HT1080 (cell line): ENCODE measurements at places on chromosomes 3 and 15. TPM values are rescaled to one million over a fixed set of nuclear protein-coding genes. Genes with fewer than 3 reads are reported as not detected.

DNA sequence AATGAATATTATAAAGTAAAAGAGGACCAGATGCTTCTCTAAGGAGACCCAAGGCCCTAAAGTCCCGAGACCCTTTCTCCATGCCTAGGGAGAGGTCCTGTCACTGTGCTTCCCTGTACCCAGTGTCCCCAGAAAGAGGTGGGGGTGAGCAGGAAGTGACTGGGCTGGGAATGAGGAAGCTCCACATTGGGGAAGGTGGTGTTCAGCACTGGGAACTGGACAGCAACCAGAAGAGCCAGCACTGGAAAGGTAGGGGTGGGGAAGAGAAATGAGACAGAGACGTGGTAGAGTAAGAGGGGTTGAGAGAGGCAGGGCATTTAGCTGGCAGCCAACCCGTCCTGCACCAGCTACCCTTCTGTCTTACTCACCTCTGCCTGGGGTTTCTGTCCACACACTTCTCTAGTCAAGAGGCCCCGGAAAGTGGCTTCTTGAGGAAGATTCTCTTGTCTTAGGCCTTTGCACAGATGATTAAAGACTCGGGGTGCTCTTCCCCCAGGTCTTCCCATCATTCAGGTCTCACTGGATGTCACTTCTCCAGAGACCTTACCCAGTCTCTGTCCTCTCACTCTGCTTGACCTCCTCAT is 12.2 kb downstream of the RRP9 start:
- peak; percentile 12 for DNase-seq

- no peak for DNase-seq
Observed at GRCh38 chr15:39367596-39367995, 213.3 kb upstream of the THBS1 start.

DNA sequence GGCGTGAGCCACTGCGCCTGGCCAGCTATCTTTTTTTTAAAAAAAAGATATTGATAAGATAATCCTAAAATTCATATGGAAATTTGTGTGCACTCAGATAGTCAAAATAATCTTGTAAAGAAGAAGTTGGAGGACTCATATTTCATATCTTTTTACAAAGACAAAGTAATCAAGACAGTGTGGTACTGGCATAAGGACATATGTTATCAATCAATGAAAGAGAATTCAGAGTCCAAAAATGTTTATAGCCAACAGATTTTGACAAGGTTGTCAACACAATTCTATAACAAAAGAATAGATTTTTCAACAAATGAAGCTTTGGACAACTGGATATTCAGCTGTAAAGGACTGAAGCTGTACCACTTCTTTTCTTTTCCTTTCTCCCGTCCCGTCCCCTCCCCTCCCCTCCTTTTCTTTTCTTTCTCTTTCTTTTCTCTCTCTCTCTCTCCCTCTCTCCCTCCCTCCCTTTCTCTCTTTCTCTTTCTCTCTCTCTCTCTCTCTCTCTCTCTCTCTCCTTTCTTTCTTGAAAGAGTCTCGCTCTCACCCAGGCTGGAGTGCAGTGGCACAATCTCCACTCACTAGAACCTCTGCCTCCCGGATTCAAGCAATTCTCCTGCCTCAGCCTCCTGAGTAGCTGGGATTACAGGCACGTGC is 126.8 kb downstream of the GSK3B start:
- no peak for DNase-seq

GRCh38 chr15:97517737-97518136 is 442.8 kb upstream of the ARRDC4 start:
- no peak for DNase-seq

- no peak for DNase-seq
Observed at GRCh38 chr3:137764001-137764433, at the start of gene SOX14. Gene SOX14, plus strand, starts transcription at chr3:137764315. Its CDS starts 470 bp downstream, at chr3:137764785.

GRCh38 chr3:125022206-125022605 is 33.6 kb downstream of the HEG1 start:
- no peak for DNase-seq

DNA sequence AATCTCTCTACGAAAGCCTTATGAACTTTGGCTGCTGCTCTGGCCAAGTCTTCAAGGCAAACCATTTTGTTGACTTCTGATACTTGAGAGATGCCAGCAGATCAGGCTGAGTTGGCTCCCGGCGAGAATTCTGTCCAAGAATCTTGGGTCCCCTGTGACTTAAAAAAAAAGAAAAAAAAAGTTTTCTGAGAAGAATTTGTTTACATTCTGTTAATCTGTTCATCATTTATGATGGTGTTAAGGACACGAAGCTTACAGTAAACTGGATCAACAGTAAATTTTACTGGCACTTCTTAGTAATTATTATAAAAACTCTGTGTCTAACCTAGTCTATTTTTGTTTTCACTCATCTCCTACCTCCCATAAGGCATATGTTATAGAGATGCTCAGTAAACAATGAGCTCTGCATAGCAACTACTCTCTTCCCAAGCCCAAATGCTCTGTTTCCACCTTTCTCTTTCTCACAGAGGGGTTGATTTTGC is 320.9 kb upstream of the RASGRP1 start:
- DNase-seq, result no peak

- no peak for DNase-seq
Observed at GRCh38 chr3:171184372-171184771, 157.9 kb upstream of the SLC2A2 start.

DNA sequence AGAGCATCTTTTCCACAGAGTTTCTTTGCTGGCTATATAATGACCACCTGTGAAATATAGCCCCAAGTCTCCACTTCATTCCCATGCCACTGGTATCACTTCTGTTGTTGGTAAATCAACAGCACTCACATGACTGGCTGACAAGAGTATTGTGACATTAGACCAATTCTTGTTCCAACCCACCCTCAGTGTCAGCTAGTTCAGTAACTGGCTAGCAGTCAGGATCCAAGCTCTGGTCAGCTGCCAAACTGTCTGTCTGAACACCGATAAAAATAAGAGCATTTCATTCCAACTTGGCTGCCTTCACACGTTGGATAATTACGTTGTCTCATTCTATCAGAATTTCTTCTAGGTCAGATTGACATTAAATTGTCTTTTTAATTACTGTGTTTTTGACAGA is 166.5 kb downstream of the USP13 start:
- DNase-seq, result no peak

DNA sequence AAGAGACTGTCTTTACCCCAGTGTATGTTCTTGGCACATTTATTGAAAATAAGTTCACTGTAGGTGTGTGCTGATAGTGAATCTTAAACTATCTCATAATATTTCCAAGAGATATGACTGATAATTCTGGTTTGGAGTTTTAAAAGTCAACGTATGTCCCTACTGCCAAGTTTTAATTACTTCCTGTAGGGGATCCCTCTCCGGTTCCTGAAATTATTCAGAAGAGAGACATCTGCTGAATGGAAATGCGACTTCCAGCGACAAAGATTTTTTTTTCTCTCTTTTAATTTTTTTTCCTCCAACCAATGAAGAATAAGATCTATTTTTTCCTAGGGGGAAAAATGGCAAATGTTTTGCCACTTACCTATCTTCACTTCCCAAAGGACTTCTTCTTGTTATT is 498.9 kb upstream of the TGFBR2 start:
- no peak for DNase-seq

GRCh38 chr15:87681104-87681503 is 575.4 kb downstream of the NTRK3 start:
- peak; percentile 20 for DNase-seq

DNA sequence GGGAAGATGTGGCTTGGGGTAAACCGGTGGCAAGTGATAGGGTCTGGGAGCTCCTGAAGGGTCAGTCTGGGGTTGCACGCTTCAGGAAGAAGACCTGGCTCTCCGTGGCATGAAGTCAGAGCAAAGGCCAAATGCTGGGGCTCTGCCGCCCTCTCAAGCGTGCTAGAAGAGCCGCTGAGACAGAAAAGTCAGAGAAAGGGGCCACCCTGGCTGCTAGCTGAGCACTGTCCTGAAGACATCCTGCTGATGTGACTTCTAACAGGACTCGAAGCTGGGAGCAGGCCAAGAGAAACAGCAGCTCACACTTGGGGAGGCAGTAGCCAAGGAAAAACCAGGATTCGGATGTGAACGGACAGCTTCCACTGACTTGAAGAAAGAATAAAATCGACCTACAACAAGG is 270.4 kb downstream of the OCA2 start:
- no peak for DNase-seq

DNA sequence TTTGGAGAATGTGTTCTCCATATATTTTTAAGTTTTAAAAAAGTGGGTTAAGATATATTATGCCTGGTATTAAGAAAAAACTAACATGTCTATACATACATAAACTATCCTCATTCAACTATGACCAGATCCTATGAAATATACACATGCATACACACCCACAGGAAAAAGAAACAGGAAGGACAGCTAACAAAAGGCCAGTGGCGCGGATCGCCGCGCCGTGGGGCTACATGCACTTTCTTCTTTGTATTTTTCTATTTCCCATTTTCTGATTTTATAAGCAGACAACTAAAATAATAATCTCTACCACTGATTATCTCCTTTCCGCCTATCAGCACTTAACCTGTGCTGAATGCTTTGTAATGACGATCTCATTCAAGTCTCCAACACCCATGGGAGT is 160.1 kb downstream of the OR4M2 start:
- DNase-seq, result no peak

GRCh38 chr3:61715886-61716527 is 154.6 kb downstream of the PTPRG start:
- no peak for DNase-seq

GRCh38 chr15:57152666-57153539 is 223.4 kb upstream of the CGNL1 start:
- peak; percentile 32 for DNase-seq

GRCh38 chr15:101378171-101378755 is 83.2 kb upstream of the SNRPA1 start:
- no peak for DNase-seq

DNA sequence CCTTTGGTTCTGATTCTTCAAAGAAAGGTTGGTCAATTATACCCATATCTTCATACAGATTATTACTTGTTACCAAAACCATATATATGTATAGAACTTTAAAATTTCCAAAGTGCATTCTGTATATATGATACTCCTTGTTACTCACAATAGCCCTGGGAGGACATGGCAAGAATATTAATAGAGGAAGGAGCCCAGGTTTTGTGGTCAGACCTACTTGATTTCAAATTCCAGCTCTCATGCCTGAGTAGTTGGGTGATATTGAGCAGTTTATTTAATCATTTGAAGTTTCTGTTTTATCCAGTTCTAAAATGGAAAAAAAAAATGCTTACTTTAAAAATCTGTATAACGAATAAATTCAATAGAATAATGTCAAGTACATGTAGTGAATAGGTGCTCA is 2.5 kb downstream of the IL1RAP start:
- no peak for DNase-seq

DNA sequence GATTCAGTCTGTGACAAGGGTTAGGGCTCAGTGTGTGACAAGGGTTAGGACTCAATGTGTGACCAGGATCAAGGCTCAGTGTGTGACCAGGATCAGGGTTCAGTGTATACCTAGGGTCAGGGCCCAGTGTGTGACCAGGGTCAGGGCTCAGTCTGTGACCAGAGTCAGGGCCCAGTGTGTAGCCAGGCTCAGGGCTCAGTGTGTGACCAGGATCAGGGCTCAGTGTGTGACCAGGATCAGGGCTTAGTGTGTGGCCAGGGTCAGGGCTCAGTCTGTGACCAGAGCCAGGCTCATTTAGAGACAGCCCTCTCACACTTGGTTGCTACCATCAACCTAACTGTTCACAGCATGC is 24.2 kb downstream of the LOXL1 start:
- DNase-seq, result no peak

- no peak for DNase-seq
Observed at GRCh38 chr15:36818260-36818659, 238.8 kb downstream of the CDIN1 start.

- no peak for DNase-seq
Observed at GRCh38 chr15:100159436-100159835, 182.3 kb downstream of the ADAMTS17 start.

- DNase-seq, result no peak
Observed at GRCh38 chr15:52397118-52397517, 101.5 kb upstream of the MYO5C start.

DNA sequence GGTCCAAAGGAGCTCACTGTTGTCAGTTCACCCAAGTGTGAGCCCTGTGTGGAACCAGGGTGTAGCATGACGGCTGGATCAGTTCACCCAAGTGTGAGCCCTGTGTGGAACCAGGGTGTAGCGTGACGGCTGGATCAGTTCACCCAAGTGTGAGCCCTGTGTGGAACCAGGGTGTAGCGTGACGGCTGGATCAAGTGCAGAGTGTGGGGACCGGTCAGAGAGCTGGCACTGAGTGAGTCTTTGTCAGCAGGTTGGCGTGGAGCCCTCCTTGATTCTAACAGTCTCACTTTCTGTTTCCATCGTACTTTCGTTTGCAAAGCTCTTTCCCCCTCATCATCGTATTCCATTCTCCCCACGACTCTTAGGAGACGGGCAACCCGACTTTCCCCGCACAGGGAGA is 57.9 kb upstream of the DLG1 start:
- DNase-seq, result no peak

DNA sequence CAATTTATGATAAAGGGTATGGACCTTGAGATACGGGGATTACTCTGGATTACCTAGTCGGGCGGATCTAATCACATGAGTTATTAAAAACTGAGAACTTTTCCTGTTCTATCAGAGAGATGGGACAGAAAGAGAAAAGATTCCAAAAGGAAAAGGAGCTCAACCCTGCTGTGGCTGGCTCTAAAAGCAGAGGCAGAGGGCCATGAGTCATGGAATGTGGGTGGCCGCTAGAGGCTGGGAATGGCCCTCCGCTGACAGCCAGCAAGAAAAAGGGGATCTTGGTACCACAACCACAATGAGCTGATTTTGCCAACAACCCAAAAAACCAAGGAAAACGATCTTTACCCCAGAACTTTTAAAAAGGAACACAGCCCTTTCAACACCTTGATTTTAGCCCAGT is 210.0 kb downstream of the MAGI1 start:
- peak; percentile 51 for DNase-seq

Gene FBXO40
- total RNA-seq, result 0.03 and 0.05 TPM in 2 replicates

Gene GPR27
- total RNA-seq, result not detected in 2 replicates

Gene CSTA
- total RNA-seq, result 0.34 and 1.7 TPM in 2 replicates

Gene SAXO2
- 0.35 and 0.70 TPM in 2 replicates for total RNA-seq

Gene P2RY13
- total RNA-seq, result not detected in 2 replicates

Gene PRR23A
- not detected in 2 replicates for total RNA-seq

Gene IQCH
- 3.5 and 5.0 TPM in 2 replicates for total RNA-seq

Gene TUSC7
- total RNA-seq, result not detected in 2 replicates

Gene ABI3BP
- 0.23 and 2.2 TPM in 2 replicates for total RNA-seq

Gene NOX5
- 0.03 and 1.1 TPM in 2 replicates for total RNA-seq

Gene MPI
- 50.6 and 61.3 TPM in 2 replicates for total RNA-seq

Gene MAGI1
- 12.4 and 15.2 TPM in 2 replicates for total RNA-seq

Gene ILDR1
- total RNA-seq, result not detected in 2 replicates

Gene ACKR4
- not detected in 2 replicates for total RNA-seq
